ENCODE measurements at places on chromosomes 1 and 21. TPM values are rescaled to one million over a fixed set of nuclear protein-coding genes. Genes with fewer than 3 reads are reported as not detected.

- no peak for DNase-seq
These were observed 162.4 kb downstream of the PGBD5 start for GRCh38 chr1:230263568-230264195.

GRCh38 chr1:193104502-193104906, 710 bp downstream of the GLRX2 start:
- DNase-seq: peak; percentile 63

DNA sequence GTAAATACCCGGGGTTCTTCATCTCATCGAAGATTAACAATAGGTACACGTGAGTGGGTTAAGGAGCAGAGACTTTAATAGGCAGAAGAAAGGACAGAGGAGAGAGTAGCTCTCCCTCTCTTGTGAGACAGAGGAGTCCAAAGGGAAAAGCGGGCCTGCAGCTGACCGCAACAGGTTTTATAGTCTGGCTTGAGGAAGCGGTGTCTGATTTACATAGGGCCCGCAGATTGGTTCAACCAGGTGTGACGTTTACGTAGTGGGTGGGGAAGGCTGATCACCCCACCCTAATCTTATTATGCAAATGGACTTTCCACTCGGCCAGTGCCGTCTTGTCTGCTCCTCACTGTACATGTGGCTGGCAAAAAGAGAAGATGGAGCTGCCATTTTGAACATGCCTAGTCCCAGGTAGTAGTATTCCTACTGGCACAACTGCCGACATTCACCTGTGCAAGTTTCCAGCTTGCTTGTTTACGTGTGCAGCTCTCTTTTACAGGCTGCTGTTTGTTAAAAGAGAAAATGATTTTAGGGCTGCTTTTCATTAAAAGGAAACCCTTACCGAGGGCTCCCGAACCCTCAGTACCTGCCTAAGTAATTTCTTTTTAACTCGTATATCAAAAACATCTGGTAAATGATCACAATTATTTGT, 10.6 kb downstream of the CDC14A start:
- no peak for DNase-seq

The FUCA1 gene
- total RNA-seq: 20.6 TPM

The TLR5 gene
- 0.34 TPM for total RNA-seq

Data from dermis blood vessel endothelial cell (primary cell).